ENCODE measurements at places on chromosomes 4 and X.

- DNase-seq: no peak
These were observed 28.5 kb upstream of the PRRG1 start for GRCh38 chrX:37320541-37321203.

DNA sequence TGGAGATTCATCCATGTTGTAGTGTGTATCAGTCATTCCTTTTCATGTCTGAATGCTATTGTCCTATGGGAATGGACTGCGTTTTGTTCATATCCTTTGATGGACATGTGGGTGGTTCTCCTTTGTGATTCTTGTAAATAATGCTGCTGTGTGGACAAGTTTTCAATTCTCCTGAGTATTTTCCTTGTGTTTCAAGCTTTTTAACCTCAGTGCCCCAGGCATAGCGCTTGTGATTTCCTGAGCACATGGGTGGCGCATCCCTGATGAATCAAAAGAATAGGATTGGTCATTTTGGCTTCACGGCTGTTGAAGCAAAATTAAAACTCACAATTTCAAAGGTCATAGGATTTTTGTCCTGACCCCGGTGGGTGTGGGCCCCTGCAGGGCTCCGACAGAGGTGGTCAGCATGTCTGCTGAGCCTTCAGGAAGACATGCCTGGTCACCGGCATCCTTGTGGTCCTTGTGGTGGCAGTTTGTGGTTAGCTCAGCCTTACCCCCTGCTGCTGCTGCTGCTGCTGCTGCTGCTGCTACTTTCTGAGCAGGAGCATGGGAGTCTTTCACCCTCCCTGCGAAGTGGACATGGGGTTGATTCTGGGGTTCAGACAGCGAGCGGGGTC, 30.0 kb downstream of the SHROOM2 start:
- DNase-seq: no peak

DNA sequence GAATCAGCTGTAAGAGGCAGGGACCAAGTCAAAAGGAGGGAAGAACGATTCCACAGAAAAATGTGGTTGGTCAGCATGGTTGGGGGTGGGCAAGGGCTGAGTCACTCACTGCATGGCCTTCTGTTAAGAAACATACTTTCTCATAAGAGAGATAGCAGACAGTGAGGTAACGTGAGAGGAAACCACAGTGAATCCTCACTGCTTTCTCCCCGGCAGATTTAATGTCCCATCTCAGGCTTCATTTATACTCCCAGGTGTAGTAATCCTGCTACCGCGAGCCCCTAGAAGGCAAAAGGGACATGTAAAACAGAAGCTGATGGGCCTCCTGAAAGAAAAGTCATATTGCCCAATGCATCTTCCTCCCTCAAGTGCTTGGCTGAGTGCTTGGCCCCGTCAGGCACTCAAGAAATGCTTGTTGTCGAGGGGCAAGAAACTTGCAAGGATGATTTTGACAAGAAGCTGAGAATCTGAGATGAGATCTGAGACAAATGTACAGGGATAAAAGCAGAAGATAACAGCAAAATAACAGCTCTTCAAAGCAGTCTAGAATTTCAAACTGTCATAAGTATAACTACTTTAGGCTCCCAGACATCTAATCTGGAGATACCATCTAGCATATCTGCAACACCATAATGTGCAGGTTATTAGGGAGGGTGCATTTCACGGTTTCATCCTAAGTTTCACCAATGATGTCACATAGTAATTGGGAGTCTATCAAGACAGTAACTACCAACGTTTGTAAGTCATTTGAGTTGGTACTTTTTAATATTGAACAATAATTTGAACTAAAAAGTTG, 40.2 kb downstream of the SH3KBP1 start:
- DNase-seq: no peak

- no peak for DNase-seq
These were observed 46.1 kb downstream of the SORCS2 start for GRCh38 chr4:7238300-7238960.

DNA sequence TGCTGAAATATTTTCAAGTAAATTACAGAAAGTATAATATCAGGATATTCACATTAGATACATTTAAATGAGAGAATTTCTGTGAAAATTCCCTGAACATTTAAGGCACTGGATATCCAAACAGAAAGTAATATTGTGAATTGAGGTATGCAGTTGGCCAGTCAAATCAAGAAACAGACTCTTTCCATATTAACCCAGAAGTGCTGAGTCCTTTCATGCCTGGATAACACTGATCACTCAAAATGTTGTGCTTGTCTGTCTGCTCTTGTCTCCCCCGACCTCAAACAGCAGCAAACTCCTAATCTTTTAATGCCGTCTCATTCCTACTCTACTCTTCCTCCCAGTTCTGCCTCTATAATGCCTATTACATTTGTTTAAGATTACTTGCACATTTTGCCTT, 51.2 kb downstream of the TBC1D9 start:
- no peak for DNase-seq

DNA sequence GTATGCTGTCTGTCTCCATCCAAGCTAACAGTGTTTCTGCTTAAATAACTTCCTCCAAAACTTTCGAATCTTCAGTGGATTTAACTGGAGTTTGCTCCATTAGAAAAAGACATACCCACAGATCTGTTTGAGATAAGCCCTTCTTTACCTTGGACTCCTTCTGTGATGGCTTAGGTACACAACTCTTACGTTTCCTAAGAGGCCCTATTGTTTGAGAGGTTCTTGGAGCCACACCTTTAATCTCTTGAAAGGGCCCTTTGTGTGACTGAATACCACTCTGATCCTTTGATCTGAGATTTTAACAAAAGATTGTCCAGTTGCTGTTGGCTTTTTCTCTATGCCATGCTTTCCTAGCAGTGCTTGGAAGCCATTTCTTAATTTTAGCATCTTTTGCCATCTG, 92.5 kb downstream of the AKAP4 start:
- DNase-seq: no peak

- no peak for DNase-seq
These were observed 54.4 kb upstream of the HGFAC start for GRCh38 chr4:3387154-3387942.

- DNase-seq: peak; percentile 39
These were observed 12.3 kb downstream of the PDE6B start for GRCh38 chr4:637536-638280.

GRCh38 chrX:57227691-57228090, 58.8 kb upstream of the FAAH2 start:
- DNase-seq: no peak

DNA sequence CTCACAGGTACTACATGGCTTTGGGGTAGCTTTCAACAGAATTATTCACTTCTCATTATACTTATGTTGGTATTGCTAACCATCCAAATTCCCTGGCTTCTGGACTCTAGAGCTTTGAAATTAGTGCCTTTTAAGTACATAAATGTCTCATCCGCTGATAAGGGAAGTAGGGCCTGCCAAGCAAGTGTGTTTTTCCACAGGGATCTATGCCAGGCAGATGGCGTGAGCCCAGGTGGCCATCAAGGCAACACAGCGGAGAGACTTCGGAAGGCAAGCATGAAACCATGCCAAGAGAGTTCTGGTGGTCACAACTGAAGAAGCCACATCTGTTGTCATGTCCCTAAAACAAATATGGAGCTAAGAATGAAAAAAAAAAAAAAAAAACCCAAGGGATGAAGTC, 503.1 kb upstream of the LCORL start:
- no peak for DNase-seq
